CD4-positive, alpha-beta T cell treated with Interleukin-4 for 4 hours (primary cell): ENCODE measurements at places on chromosomes 12 and 14.

GRCh38 chr12:122090759-122091515, 12.4 kb downstream of the MLXIP start:
- no peak for DNase-seq

GRCh38 chr12:81809829-81810595, 50.9 kb upstream of the PPFIA2 start:
- no peak for DNase-seq

GRCh38 chr12:65152012-65152411, 17.4 kb upstream of the LEMD3 start:
- no peak for DNase-seq

DNA sequence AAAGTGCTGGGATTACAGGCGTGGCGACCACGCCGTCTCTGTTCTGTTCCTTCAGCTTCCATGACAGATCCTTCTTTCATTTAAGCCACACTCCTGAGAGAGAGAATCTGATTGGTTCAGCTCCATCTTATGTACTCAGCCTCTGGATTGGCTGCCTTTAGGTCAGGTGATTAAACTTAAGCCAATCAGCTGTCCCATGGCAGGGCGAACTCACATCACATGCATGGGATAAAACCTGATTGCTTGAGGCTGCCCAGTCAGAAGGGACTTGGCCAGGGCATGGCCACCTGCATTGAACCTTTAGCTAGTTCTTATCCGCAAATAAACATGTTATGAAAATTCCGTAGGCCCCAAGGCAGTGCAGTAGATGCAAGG, 274.2 kb downstream of the SUDS3 start:
- DNase-seq: no peak

GRCh38 chr12:13950502-13950901, 30.9 kb downstream of the GRIN2B start:
- no peak for DNase-seq

DNA sequence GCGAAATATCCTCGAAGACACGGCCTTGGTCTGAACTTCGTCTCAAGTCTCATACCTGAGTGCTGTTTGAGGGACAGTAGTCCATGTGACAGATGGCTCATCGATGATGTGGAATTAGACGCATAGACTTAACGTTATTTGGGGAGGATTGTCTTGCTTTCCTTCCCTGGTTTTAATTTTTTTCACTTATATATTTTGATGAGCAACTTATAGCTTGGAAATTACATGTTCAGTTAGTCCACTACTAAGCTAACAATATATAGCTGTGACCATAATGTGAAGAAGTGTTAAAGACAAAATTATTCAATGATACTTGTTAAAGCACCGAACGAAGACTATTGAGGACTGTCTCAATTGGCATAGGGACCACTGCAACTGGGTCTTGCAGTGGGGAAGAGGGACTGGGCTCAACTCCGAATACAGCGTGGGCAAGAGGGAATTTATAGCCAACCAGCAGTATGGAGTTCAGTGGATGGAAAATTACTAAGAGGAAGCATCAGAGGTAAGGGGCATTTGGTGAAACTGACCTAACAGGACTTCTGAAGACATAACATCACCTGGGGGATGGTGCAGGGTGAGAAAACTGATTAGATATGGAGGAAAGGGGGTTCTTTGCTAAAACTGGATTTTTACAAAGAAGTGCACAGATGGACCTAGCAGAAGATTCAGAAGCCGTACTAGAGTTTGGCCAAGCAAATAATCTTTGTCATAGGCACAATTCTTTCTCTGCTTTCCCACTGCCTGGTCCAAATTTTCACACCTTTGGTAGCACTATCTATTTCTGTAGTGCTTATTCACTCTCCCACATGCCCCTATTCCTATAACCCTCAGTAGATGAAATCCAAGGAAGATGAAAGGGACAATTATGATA, 910 bp upstream of the TM7SF3 start:
- DNase-seq: no peak

DNA sequence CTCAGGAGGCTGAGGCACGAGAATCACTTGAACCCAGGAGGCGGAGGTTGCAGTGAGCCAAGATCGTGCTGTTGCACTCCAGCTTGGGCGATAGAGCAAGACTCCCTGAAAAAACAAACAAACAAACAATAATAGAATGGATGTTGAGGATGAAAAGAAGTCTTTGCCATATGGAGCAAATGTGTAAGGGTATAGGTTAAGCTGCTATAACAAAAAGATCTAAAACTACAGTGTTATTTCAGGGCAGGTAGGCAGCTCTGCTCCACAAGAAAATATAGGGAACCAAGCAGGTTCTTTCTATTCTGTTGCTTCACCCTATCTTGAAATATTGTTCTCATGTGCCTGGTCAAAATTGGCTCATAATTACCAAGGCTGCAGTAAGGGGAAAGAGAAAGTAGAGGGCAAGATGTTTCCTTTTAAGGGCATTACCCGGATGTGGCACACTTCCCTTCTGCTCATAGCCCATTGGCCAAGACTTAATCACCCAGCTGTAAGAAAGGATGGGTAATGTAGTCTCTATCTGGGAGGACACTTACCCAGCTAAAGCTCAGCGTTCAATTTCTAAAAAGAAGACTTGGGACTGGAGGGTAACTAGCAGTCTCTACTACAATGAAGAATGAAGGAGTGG, 23.5 kb downstream of the SDSL start:
- DNase-seq: no peak

GRCh38 chr14:81341370-81341769, 58.8 kb downstream of the STON2 start:
- DNase-seq: no peak

- DNase-seq: no peak
These were observed 25.6 kb downstream of the TESC start for GRCh38 chr12:117073611-117074010.

GRCh38 chr12:32809846-32810245, 54.1 kb upstream of the YARS2 start:
- DNase-seq: no peak

GRCh38 chr14:104288272-104288671, 149.9 kb downstream of the KIF26A start:
- DNase-seq: no peak

- DNase-seq: no peak
These were observed 30.6 kb upstream of the TSPAN9 start for GRCh38 chr12:3046441-3047200.

DNA sequence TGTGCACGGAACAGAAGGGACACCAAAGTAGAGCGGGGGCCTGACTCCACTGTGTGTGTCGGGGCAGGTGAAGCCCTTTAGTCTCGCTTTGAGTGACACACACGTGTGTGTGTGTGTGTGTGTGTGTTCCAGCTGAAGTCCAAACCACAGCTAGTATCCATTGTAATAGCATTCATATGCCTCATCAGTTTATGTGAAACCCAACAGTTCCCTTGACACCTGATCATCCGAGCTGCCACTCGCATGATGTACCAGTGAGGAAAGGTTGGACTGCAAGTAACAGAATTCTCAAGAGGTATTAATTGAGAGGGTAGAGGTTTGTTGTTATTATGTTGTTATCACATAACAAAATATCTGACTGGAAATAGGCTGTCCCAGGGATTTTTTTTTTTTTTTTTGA, 16.4 kb downstream of the CCDC63 start:
- DNase-seq: no peak

GRCh38 chr14:77421201-77421600, 2.1 kb downstream of the NOXRED1 start:
- DNase-seq: no peak

GRCh38 chr12:119589097-119589496, 4.5 kb upstream of the TMEM233 start:
- DNase-seq: no peak

GRCh38 chr12:52029685-52030084, 21.6 kb upstream of the NR4A1 start:
- no peak for DNase-seq

GRCh38 chr12:13580206-13580605, 383.7 kb downstream of the EMP1 start:
- DNase-seq: no peak

DNA sequence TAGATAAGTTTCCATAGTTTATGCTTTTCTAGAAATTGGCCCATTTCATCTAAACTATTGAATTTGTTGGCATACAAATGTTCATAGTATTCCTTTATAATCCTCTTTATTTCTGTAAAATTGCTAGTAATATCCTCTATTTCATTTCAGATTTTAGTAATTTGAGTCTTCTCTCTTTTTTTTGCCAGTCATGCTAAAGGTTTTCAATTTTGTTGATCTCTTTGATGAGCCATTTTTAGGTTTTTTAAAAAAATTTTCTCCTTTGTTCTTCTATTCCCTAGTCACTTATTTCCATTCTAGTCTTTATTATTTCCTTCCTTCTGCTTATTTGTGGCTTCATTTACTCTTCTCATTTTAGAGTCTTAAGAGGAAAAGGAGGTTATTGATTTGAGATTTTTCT, 19.4 kb upstream of the PPM1A start:
- no peak for DNase-seq

DNA sequence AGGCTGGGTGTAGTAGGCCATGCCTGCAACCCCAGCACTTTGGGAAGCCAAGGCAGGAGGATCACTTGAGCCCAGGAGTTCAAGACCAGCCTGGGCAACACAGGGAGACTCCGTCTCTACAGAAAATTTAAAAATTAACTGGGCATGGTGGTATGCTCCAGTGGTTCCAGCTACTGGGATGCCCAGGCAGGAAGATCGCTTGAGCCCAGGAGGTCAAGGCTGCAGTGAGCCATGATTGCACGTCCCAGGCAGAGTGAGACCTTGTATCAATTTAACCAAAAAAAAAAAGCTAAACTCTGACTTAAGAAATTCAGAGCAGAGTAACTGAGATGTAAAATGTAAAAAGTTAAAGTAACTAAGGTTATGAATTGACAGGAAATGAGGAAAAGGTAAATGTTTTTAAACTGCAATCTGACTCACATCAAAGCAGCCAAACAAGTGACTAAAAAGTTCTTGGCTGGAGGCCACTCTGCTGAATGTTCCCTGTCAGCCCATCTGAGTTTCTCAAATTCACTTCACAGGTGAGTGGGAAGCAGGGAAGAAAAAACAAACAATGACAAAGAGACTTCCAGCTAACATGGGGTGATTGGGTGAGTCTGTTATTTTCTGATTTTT, 21.3 kb downstream of the PRKD1 start:
- DNase-seq: no peak

- no peak for DNase-seq
These were observed 124.5 kb downstream of the KCNA5 start for GRCh38 chr12:5168148-5168547.

DNA sequence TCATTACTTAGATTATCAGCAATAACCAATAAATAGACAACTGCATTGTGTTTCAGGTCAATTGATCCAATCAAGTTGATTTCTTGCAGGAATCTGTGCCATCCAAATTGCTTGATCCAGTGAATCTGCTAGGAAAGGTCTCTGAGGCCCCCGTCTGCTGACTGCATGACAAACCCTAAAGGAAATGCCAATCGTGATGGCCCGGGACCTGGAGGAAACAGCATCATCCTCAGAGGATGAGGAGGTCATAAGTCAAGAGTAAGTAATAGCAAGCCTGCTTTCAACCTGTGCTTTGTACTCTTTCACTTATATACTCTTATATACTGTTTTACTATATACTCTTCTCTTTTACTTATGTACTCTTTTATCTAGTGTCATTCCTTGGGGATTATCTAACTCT, 1.9 kb downstream of the TTLL5 start:
- no peak for DNase-seq

DNA sequence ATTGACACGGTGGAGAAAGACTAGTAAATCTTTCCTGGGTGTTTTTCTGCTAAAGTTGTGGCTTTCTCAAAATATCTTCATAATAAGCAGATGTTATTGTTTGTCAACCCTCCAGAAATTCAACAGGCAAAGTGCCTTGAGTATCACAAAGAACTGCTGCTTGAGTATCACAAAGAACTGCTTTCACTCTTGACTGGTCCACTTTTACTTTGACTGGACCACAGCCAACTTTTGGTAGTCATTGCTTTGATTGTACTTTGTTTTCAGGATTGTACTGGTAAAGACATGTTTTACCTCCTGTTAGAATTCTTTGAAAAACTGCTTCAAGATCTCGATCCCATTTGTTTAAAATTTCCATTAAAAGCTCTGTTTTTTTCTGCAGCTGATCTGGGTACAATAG, 62.6 kb downstream of the PDZRN4 start:
- no peak for DNase-seq

DNA sequence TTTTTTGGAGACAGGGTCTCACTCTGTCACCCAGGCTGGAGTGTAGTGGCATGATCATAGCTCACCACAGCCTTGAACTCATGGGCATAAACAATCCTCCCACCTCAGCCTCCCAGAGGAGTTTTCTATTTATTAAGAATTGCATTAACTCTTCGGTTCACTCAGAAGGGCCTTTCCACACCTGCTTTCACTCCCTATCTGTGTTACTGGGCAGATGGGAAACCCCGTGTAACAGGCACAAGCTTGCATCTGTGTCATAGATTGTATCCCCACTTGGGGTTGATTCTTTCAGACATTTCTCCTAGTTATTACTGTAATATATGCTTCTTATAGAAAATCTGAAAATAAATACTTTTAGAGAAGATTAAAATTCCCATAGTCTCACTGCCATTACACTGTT, 38.7 kb downstream of the STX2 start:
- DNase-seq: no peak

DNA sequence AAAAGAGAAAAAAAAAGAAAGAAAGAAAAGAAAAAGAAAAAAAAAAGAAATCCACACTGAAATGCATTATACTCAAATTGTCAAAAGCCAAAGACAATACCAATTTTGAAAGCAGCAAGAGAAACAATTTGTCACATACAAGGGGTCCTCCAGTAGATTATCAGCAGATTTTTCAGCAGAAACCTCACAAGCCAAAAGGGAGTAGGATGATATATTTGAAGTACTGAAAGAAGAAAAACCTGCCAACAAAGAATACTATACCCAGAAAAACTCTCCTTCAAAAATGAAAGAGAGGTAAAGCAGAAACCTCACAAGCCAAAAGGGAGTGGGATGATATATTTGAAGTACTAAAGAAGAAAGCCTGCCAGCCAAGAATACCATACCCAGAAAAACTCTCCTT, 37.1 kb upstream of the ANO6 start:
- DNase-seq: no peak

DNA sequence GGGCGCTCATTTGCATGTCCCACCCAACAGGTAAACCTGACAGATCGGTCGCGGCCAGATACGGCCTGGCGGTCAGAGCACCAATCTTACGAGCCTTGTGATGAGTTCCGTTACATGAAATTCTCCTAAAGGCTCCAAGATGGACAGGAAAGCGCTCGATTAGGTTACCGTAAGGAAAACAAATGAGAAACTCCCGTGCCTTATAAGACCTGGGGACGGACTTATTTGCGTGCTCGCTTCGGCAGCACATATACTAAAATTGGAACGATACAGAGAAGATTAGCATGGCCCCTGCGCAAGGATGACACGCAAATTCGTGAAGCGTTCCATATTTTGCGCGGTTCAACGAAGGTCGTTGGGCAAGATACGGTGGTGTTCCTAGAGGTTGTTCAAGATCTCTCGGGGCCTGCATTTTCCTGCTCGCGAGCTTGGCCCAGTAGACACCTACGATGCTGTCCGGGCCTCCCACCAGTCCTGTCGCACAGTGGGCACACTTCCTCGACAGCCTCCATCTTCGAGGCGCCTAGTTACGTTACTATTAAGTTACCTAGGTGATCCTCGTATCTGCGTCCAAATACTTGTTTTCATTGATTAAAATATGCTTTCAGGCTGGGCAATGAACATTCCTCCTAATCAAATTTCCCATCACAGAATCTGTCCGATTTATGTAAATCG, at the start of gene RNU6-7:
Gene RNU6-7, plus strand, starts transcription at position 230 of the 675 bp plus-strand sequence.
- DNase-seq: no peak
